SK-N-SH treated with all-trans-retinoic acid at 6 μM for 48 hours (cell line): ENCODE measurements at places on chromosomes 11 and 22.

DNA sequence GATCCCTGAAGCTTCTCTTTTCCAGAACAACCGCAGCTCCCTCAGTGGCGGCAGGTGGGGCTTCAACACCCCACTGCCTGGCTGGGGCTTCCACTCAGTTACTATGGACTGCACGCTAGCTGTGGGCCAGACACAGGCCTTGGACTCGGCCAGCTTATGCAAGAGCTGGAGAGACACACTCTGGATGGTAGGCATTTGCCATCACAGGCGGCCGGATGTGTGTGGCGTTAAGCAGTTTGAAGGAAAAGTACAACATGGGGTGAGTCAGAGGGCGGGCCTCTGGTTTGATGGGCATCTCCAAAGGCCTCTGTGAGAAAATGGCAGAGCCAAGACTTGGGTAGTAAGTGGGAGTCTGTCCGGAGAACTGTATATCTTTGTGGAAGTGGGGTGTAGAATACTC, 17.6 kb downstream of the KCNJ4 start:
- ATAC-seq: no peak

DNA sequence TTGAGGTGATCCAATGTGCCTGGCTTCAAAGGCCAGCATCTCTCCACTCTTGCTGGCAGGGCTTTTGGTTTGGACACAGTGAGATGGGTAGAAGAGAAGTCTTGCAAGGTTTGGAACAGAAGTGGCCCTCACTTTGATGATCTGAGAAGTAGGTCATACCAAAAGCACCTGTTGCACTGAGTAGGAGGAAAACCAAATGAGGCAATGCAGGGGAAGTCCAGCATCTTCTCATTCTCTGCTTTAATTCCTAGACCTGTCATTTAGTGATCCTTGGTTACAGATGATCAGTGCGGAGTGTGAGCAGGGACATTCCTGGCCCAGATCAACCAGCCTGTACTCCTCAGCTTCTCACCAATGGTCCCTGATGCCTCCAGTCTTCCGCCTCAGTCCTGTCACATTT, 990.5 kb downstream of the OPCML start:
- no peak for ATAC-seq

- ATAC-seq: no peak
Observed at GRCh38 chr11:121645001-121645400, 192.2 kb upstream of the SORL1-AS1 start.

DNA sequence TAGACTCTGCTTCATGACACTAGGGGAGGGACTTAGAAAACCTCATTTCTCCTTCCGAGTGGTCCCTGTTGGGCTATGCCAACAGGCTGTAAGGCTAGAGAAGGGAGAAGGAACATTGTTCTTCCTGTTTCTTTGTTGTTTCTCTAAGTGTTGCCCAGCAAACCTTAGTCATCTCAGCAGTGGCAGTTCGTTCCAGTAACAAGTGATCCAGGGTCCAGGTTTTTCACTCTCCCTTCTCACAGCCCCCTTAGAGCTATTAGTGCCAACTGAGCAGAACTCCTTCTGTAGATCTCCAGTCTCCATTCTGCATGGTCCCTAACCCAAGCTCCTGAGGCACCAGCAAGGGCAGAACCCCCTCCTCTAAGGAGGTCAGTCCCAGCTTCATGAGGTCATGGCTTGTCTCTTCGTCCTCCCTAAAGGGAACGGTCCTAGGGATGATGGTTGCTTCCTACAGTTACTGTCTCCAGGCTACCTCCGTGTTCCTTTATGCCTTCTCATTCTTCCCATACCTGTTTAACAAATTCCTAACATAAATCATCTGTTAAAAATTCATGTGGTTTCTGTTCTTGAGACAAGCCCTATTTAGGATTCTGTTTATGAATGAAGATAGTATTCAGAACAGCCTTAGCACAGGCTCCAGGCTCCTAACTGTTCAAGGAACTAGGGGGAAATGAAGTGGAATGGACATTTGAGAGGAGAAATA, 168.6 kb upstream of the UBASH3B start:
- no peak for ATAC-seq
